ENCODE measurements at places on chromosomes 1 and 21.

- no peak for DNase-seq
These were observed 193.0 kb downstream of the HLX start for GRCh38 chr1:221072214-221072613.

DNA sequence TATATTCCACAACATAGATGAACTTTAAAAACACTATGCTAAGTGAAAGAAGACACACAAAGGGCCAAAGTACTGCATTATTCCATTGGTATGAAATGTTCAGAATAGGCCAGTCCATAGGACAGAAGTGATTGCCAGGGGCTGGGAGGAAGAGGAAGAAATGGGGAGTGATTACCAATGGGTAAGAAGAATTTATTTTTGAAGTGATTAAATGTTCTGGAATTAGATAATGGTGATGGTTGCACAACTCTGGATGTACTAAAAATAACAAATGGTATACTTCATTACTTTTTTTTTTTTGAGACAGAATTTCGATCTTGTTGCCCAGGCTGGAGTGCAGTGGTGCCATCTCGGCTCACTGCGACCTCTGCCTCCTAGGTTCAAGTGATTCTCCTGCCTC lies 61.7 kb downstream of the CHD5 start:
- no peak for DNase-seq

- no peak for DNase-seq
These were observed 15.6 kb downstream of the SERINC2 start for GRCh38 chr1:31428436-31429221.

- no peak for DNase-seq
These were observed 79.6 kb downstream of the PSMG1 start for GRCh38 chr21:39103689-39104088.

GRCh38 chr1:114295321-114295720 lies 141.7 kb upstream of the SYT6 start:
- DNase-seq = no peak

DNA sequence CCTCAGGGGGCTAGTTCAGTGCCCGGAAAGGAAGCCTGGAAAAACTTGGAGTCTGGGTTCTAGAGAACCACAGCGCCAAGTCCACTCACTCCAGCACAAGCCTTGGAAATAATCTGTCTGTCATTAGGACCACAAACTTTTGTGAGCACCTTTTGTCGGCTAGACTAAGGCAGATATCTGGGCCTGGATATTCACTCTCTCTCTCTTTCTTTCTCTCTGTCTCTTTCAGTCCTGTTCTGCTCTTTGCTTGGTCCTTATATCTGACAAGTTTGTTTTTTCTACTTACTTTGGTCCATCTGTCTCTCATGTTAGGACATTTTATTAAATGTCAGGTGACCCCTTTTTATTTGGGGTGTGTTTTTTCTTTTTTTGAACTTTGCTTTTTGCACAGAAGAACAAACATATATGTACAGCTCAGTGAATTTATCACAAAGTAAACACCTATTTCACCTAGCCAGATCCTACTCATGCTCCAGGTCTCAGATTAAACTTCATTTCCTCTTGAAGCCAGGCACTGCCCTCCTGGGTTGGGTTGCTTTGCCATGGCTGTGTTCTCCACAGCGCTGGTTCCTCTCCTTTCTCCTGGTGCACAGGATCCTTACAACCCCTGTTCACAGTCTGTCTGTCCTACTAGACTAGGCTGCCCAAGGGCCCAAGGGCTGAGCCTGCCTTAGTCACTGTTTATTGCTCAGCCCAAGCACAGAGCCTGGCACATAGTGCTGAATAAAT lies 40.8 kb downstream of the TCEANC2 start:
- DNase-seq = no peak

GRCh38 chr1:205878026-205878425 lies 28.1 kb upstream of the PM20D1 start:
- DNase-seq = no peak

DNA sequence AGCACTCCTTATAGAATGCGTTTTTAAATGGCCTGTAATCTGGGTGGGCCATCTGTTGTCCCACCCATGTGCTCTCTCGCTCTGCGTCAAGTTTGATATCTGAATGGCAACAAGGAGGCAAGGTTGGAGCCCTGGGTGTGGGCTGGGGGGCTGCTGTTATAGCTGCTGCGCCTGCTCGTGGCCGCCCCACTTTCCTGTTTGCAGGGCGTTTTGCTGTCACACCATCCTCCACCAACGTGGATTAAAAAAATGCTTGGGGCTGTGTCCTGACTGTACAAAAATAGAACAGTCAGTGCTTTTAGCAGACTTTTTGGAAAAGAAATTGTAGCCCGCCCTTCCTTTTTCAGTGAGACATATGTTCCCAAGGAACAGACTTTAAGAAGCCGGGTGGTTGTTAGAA lies 25.4 kb downstream of the UMODL1 start:
- no peak for DNase-seq

DNA sequence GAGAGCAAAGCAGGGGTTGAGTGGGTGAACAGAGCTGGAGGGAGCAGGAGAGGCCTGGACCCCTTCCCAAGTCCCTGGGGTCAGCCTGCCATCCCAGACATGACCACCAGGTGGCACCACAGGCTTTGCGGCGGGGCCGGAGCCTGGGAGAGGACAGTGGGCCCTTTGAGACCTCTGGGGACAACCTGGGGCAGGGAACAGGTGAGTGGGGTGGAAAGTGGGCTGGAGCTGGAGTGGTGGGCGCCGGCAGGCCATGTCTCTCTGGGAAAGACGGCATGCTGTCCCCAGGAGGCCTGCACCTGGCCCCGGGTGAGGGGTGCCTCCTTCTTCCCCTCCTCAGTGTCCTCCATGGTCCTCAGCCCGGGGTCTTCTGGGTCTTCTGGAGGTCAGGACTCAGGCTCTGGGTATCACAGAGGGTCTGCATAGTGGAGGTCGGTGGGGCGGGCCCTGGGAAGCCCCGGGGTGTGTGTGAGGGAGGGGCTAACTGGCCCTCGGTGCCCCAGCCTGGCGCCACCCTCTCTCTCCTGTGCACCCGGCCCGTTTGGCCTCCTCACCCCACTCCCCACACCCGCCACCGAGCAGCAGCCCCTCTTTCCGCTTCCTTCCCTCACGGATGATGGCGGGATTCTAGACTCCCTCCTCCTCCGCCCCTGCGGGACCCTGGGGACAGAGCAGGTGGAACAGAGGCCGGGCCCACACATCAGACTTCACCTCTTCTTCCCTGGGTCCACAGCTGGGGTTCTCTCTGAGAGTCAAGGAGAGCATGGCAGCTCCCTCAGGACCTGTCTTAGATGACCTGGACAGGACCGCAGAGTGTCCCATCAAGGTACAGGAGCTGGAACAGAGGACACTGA lies 28.5 kb upstream of the PKP1 start:
- peak; percentile 45 for DNase-seq

DNA sequence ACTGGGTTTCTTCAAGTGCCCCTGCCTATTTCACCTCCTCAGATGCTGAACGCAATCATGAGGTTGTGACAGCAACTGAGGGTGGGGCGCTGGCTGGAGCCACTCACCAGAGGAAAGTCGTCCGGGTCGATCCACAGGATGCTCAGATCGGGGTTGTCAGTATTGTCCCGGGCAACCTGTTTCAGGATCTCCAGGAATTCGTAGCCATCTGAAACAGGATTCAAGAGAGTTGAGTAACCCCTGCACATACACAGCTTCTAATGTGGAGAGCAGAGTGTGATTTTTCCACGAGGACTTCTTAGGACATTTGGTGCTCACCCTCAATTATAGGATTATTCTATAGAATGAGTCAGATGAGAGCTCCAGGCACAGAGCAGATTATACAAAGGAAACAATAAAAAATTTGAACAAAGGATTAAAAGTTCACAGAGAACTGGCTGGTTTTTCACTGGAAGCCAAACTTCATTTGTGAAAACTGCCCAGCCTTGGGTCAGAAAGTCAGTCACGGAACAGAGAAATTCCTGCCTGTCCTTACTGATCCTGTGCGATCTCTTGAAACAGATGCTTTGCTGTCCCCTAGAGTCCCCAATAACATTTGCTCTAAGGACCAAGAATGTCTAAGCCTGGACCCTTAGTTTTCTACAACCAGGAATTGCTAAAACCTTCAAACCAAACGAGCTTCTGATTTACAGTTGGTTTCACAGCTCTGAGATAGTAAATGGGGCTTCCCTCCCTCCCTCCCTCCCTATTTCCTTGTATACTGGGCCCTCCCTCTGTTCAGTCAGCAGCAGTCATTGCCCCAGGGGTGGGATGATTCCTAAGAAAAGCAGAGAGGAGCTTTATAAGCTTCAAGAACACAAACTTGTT lies 63.2 kb downstream of the CASQ2 start:
- DNase-seq = no peak

- no peak for DNase-seq
These were observed 125.1 kb downstream of the NFIA start for GRCh38 chr1:61207416-61207815.

DNA sequence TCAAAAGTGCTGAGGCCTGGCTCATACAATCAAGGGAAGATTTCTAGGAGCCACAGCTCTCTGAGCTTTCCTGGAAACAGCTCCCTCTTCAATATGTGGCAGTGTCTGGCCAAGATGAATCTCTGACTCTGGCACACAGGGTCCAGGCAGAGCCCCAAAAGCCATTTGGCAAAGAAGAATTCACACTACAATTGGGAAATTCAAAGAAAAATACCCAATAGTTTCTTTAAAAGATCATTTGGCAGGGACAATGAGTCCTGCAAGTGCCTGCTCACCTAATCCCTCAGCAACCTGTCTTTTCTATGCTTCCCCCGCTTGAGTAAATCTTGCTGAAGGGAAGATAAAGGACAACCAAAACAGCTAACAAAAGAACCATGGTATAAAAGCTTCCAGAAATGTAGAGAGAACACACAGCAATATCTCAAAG lies 124.6 kb downstream of the TGFBR3 start:
- DNase-seq = no peak

GRCh38 chr1:246921481-246921880 lies 10.3 kb downstream of the AHCTF1 start:
- no peak for DNase-seq

Measured in CD4-positive, alpha-beta T cell treated with Interleukin-1 beta for 1 hour (primary cell).